ENCODE measurements at places on chromosomes 13 and 19.

- no peak for DNase-seq
Observed at GRCh38 chr19:54521022-54521859, 18.6 kb downstream of the LAIR2 start.

DNA sequence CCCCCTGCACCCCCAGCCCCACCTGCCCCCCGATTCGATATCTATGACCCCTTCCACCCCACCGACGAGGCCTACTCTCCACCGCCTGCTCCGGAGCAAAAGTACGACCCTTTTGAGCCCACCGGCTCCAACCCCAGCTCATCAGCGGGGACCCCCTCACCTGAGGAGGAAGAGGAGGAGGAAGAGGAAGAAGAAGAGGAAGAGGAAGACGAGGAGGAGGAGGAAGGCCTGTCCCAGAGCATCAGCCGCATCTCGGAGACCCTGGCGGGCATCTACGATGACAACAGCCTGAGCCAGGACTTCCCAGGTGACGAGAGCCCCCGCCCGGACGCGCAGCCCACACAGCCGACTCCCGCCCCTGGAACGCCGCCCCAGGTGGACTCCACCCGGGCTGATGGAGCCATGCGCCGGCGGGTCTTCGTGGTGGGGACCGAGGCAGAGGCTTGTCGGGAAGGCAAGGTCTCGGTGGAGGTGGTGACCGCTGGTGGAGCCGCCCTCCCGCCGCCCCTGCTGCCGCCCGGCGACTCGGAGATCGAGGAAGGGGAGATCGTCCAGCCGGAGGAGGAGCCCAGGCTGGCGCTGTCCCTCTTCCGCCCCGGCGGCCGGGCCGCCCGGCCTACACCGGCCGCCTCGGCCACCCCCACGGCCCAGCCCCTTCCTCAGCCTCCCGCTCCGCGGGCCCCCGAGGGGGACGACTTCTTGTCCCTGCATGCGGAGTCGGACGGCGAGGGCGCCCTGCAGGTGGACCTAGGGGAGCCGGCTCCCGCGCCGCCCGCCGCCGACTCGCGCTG is 9.2 kb downstream of the SCAF1 start:
- DNase-seq: no peak

GRCh38 chr13:113122550-113123225 is at the start of gene F10:
Gene F10 (plus strand): TSS chr13:113122799. CDS start chr13:113122856, 57 bp downstream.
- no peak for DNase-seq

- no peak for DNase-seq
Observed at GRCh38 chr13:51998723-51999509, 12.3 kb downstream of the ATP7B start.

GRCh38 chr13:46057256-46058015 is 4.9 kb upstream of the ZC3H13 start:
- no peak for DNase-seq

DNA sequence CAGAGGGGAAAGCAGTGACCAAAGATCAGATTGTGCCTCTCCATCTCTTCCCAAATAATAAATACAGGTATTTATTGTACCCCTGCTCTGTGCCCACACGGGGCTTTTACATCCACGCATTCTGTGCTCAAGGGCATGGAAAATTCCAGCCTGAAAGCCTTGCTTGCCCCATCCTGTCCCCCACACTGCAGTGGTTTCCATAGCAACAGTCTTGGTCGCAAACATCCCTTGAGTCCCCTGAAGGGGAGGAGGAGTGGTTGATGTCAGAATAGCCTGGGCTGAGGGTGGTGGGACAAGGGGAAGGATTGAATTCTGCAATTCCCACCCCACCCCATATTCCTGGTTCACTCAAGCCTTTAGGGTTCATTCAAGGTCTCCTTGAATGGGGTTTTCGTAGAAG is 41.0 kb upstream of the USP29 start:
- no peak for DNase-seq

DNA sequence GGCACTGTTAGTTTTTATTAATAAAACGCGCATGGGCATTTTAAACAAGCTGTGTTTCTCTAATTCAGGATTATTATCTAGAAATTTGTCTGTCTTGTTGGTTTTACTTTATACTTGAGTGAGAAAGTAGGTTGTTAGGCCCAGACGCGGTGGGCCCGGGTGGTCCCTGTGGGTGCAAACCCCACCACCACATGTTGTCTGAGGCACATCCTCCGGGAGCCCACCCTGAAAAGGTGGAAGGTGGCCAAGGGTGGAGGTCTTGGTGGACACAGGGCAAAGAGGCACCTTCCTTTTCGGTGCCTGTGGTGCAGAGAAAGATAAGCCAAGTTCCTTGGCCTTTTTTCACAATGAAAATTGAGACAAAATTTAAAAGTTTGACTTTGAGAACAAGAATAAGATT is 16.6 kb downstream of the ATP4B start:
- DNase-seq: no peak

GRCh38 chr19:29086182-29086581 is 126.8 kb downstream of the UQCRFS1 start:
- DNase-seq: no peak

DNA sequence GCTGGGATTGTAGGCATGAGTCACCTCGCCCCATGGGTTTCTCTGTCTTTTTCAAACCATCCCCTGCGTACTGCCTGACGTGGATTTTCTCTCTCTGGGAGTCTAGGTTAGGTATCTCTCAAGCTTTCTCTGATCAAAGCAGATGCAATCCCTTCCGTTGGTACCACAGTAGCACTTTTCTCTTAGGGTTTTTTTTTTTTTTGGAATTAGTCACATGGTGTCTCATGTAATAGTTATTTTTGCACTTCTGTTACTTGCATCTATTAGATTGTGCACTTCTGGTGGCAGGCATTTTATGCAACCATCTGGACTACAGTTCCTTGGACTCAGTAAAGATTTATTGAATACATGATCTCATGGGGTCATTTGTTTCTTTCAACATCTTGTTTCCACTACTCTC is 72.1 kb downstream of the GPC6 start:
- no peak for DNase-seq

DNA sequence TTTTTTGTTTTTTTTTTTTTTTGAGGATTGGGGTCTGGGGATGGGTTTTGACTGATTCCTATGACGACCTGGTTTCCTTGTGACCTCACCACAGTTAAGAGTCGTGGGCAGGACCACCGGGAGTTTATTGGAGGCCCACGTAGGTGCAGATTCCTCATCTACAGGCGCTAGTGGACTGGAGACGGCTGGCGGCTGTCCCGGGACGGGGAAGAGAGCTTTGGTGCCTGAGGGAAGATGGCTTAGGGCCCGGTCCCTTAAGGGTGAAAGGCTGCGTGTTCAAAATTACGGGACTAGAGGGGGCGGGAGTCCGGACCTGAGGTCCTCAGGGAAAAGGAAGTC is 682 bp upstream of the TEAD2 start:
- no peak for DNase-seq

DNA sequence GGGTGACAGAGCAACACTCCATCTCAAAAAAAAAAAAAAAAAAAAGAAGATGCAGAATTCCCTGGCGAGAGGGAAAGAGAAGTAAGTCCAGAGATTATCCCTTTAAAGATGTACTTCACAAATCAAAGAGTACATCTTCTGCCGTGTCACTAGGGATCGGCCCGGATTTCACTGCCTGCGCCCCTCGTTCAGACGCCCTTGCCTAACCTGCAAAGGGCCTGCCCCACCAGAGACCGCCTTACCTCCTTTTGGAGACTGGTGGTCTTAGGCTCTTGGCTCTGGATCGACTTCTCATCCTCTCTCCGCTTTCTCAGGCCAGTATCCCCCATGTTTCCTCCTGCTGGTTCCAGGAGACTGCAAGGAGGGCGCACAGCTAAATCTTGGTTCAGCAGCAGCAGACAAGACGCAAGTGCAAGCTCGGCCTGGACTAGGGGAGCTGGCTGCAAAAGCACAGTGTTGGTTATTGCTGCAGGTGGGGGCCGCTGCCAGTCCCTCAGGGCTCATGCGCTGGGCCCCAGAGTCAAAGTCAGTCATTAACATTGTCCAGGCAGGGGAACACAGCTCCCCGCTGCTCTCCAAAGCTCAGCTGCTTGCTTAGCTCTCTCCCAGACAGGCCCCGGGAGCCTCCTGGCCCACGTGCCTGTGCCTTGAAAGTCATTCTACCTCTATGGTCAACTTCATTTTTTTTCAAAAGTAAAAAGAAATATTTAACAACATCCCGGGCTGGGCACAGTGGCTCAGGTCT is 1.2 kb downstream of the SLC7A9 start:
- DNase-seq: no peak

DNA sequence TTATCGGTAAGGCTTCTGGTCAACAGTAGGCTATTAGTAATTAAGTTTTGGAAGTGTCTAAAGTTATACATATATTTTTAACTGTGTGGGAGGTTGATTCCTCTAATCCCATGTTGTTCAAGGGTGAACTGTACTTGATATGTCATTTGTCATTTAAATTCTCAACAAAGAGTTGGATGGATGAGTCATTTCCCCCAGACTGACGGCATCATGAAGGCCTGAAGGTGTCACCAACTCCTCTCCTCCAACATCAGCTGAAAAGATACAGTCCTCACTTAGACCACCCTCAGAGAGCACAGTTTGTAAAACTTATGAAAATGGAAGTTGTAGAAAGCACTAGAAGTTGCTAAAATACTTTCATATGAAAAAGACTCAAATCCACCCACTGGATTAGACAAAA is 48.8 kb downstream of the DCLK1 start:
- no peak for DNase-seq

GRCh38 chr19:45768655-45768983 is 433 bp downstream of the SIX5 start:
- no peak for DNase-seq

DNA sequence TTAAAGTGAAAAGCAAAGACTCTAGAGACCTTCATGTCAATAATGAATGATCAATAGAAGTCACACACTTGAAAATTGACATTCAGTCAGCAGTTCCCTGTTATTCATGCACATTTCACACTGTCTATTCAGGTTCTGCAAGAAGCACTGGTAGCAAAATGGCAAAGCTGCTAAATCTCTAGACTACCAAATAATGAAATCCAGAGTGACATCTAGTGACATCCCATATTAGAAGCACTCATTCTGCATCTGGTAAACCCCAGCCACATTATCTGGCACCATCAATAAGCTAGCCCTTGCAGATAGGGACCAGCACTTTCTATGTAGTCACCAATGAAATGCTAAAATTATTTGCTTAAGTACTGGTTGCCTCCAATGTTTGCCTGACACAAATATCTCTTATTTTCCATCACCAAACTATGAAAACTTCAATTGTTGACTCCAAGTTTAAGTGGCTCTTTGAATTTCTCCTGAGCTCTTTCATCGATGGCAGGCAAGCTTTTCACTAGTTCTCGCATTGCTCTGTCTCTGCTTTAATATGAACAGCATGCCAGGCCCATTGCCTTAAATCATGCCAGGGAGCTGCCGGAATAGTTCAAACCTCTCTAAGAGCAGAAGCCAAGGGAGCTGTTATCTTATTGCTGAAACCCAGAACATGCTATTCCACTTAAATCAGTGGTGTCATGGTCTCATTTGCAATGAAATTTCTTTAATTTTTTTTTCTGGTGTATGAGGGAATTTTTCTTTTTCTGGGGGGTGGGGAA is 409.9 kb downstream of the MZT1 start:
- no peak for DNase-seq

DNA sequence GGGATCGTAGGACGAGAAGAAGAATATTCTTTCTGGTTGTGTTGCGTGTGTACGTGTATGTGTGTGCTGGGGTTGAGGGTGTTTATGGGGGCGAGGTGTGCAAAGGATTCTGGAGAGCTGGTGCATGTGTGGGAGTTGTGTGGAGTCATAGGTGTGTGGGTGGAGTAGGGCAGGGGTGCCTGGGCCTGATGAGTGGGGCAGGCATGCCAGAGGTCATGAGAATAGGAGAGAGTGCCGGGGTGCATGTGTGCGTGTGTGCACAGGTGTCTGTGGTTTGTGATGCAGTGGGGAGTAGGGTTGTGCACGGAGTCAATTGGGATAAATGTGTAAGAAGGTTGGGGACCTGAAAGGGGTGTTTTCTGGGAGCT is 649 bp downstream of the TMEM91 start:
- no peak for DNase-seq

DNA sequence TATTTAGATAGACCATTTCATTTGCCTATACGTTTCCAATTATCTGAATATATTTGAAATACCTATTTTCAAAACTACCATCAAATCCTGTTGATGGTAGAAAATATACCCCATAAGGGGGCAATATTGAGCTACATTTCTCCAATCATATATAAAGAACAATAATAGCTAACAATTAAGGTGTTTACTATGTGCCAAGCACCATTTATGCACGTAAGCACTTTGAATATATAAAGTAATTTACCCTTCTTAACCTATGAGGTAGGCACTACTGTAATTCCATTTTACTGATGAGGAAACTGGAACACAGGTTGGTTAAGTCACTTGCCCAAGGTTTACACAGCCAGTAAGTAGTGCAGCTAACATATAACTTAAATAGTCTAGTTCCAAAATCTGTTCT is 79.2 kb downstream of the UBL3 start:
- DNase-seq: no peak

- DNase-seq: no peak
Observed at GRCh38 chr19:46213156-46213555, 16.4 kb upstream of the IGFL1 start.

GRCh38 chr19:35034005-35034502 is 3.8 kb downstream of the SCN1B start:
- no peak for DNase-seq

DNA sequence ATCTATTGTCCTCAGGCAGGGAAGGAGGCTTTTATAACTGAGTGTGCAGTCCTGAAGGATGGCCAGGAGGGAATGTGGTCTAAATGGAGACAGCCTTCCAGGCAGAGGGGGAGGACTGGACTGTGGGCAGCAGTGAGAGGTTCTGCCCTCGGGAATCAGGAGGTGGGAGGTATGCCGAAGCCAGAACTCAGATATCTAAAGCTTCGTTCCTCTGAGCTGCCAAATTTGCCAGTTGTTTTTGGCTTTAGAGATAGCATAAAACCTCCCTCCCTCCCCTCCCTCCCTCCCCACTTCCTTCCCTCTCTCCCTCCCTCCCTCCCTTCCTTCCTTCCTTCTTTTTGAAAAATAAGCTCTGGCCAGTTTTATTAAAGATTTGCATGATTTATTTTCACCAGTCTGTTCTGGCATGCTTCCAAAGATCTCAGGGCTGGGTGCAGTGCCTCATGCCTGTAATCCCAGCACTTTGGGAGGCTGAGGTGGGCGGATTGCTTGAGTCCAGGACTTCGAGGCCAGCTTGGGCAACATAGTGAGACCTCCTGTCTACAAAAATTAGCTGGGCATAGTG is 2.4 kb downstream of the MEDAG start:
- DNase-seq: no peak

DNA sequence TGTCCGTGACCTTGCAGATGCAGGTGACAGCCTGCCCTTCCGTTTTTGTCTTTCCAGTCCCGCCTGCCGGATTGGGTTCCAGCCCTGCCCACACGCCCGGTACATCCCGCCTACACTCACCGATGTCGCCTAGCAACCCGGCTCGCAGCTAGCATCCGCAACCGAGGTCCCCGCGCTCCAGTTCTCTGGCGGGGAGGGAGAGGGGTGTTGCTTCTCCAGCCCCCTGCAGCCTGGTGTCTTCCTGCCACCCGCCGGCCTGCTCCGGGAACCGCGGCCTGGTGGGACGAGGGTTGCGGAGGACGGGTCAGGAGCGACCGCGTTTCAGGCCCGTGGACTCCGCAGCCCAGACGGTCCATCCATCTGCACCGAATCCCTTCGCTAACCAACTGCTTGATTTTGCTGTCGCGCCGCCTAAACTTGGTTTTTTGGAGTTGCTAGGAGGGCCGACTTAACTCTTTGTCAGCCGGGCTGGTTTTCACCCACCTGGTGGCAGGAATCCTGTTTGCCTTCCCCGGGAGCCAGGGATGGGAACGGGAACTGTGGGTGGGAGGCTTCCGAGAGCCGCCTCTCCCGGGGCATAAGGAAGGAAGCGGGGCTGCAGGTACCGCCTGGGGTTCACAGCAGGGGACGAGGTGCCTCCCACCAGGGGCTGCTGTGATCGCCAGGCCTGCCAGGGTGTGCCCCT is 15.4 kb upstream of the MATK start:
- peak; percentile 57 for DNase-seq

- DNase-seq: peak; percentile 54
Observed at GRCh38 chr13:50244713-50245574, 229.7 kb downstream of the KCNRG start.

All from GM10248 (cell line).